Left lobe of liver (tissue), 2 donors: ENCODE measurements at places on chromosomes 2 and 18.

- DNase-seq = no peak
Observed at GRCh38 chr2:229825476-229825875, 96.3 kb downstream of the TRIP12 start.

- no peak for DNase-seq
Observed at GRCh38 chr2:132665401-132666140, 4.4 kb downstream of the LYPD1 start.

DNA sequence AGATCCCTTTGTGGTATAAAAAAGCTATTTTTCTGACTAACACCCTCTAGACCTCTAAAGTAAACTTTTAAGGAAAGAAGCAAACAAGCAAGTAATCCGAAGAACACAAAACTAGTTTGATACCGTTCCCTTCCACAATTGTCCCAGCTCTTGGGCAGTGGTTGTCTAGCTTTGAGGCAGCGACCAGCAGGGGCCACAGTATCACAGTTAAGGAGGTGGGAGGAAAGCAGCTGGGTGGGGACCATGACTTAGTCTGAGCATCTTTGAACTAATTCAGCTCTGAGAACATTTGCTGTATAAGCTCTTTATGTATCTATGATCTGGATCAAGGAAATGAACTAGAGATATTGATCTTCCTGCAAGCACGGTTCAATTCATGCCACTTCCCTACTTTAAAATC is 51.0 kb downstream of the SF3B1 start:
- no peak for DNase-seq

DNA sequence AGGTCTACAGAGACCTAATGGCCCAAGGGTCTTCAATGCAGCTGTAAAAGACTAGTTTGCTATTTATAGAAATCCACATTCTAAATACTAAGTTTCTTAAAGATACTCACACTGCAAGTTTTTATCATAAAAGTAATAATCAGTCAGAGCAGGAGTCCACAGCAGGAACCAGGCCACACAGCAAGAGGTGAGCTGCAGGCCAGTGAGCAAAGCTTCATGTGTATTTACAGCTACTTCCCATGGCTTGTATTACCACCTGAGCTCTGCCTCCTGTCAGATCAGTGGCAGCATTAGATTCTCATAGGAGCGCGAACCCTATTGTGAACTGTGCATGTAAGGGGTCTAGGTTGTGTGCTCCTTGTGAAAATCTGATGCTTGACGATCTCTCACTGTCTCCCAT is 6.7 kb upstream of the SCN9A start:
- DNase-seq = no peak

DNA sequence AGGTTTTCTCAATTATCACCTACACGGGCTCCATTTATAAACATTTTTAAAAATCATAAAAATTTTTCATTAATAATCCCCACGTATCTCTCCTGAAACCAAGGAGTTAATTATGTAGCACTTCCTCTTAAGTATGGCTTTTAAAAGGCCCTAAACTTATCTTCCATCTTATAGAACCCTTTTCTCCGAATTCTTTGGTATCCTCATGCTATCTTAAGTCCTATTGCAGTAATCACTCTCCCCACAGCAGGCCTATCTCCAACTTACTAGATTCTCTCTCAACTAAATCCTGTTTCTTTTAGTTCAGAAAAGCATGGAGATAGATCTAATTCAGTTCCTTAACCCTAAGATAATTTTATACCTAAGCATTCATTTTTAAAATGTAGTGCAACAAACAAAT is 26.2 kb downstream of the RPRD1A start:
- DNase-seq = no peak

GRCh38 chr2:205714058-205714776 is 31.9 kb downstream of the NRP2 start:
- no peak for DNase-seq
